Activated naive CD8-positive, alpha-beta T cell treated with anti-CD3 and anti-CD28 coated beads for 36 hours (primary cell): ENCODE measurements at places on chromosomes 2 and 18. TPM values are rescaled to one million over a fixed set of nuclear protein-coding genes. Genes with fewer than 3 reads are reported as not detected.
A peak's percentile ranks its signal among the peaks of the same experiment; 100 is the strongest.

DNA sequence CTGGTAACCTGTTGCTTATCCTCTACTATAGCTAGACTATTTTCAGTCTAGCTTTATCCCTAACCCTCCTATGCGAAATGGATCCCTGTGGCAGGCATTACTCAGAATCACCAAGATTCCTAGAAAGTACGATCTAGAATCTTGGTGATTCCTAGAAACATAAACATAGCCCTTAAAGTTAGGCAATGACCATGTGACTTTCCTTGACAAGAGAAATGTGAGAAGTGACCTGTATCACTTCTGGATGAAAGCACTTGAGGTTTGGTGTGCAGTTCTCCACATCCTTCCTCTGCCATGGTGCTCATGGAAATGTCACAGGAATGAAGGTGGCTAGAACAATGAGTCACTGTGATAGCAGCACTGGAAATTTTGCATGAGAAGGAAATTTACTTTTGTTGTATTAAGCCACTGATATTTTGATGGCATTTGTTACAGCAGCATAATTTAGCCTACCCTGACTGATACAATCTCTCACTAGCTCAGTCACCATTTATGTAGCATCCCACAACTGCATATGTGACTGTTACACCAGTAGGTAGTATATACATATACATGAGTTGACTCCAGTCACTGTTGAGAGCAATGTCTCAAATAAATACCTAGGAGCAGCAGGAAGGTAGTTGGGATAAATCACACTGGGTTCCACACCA lies 68.3 kb upstream of the MAPRE2 start:
- DNase-seq, result no peak

Gene LYG2
- not detected for total RNA-seq

GRCh38 chr2:207896525-207897285 lies 127.0 kb upstream of the FZD5 start:
- no peak for DNase-seq

Gene HOXD9
- total RNA-seq, result not detected

Gene SERPINB4
- total RNA-seq, result not detected

- DNase-seq, result no peak
These were observed 248.2 kb downstream of the TMX3 start for GRCh38 chr18:68466672-68467071.

- DNase-seq, result no peak
These were observed 111.6 kb downstream of the SMAD7 start for GRCh38 chr18:48838921-48839818.

DNA sequence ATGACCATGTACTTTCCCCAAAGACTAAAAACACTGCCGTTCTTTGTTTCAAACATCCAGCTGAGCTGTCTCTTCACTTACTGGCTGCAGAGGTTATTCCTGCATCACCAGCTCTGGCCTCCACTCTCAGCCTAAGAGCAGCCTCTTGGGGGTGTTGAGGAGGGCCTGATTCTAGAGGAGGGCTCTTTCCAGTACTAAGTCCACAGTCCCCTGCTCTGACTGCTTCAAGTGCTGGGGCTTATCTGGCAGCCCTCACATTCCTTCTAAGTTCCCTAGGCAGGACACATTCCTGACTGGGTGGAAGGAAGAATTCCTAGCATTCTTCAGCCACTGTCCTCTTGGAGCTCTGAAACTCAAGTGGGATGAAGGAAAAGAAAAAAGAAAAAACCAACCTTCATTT lies 32.9 kb upstream of the EHBP1 start:
- no peak for DNase-seq

DNA sequence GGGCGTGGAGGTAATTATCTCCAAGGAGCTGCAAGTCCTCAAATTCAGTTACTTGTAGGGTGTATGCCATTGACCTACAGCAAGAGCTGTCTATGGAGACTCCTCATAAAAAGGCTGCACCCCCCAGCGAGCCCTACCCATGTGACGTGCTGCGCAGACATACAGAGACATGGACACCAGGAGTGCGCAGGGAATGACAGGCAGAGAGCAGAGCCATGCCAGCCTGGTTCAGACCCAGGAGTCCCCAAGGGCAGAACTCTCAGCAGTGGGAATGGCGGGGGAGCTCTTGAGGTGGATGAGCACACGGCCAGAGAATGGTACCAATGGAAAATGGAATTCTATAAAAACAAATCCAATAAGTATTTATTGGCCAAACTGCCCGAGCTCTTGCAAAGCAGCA lies 310.1 kb downstream of the MYCN start:
- DNase-seq, result no peak

DNA sequence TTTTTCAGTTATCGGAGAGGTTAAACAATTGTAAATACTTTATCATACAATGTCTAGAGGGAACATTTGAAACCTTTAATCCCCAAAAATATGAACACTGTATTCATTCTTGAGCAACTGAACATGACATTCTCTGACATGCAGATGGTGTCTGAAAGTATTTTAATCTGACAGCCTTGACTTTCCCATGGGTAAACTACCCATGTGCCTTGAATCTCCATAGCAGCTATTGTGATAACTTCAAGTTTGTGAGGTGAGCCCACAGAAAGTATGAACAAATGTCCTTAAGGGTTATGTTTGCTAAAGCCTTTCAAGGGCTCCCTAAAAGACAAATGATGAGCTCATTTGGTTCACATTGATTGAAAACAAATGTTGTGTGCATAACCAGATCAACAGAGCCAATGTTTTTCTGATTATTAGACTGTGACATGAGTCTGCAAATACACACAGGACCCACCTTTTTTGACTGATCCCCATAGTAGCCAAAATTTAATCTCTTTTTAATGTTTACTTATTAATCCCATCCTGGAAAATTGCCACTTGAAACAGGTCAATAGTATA lies 1326.0 kb downstream of the LRP1B start:
- no peak for DNase-seq

GRCh38 chr2:54605836-54606235 lies 117.6 kb upstream of the EML6 start:
- DNase-seq, result no peak

Gene IL37
- total RNA-seq, result not detected

DNA sequence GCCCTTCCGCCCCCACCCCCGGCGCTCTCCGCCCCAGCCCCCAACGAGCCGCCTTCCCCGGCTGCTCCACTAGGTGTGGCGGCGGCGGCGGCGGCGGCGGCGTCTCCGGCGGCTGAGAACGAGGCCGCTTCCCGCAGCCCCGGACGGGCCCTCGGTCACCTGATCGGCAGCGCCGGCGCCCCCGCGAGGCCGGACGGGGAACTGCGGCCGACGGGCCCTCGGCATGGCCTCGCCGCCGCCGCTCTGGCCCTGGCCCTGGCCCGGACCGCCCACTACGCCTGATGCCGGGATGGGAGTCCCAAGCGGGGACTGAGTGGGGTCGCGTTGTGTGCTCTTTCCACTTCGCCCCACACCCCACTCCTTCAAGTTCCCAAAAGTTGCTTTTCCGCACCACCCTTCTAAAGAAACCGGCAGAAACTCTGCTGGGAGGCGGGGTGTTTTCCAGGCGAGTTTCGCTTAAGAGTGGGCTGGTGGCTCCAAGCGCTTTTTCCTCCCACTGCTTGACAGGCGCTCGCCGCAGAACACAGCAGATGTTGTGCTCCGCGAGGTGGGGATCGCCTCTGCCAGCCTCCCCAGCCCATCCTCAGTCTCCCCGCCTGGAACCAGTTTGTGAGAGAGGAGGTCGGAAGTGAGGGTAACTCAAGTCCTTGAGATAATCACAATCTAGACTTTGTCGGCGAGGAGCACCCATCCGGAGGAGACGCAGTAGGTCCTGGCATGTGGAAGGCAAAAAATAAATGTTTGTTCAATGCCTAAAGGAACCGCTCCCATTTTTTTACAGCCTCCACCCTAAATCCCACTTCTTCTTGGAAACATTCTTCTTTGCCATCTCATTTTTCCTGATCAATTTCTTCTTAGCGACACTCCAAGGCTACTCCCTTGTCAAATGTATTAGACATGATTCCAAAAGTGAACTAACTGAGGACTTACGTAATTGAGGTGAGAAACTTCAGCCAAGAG lies at the start of gene NCKAP1:
TSS of gene NCKAP1 (minus strand) at position 117 of the 960 bp plus-strand sequence. CDS start 358 bp downstream, outside the sequence.
- DNase-seq, result peak; percentile 86

DNA sequence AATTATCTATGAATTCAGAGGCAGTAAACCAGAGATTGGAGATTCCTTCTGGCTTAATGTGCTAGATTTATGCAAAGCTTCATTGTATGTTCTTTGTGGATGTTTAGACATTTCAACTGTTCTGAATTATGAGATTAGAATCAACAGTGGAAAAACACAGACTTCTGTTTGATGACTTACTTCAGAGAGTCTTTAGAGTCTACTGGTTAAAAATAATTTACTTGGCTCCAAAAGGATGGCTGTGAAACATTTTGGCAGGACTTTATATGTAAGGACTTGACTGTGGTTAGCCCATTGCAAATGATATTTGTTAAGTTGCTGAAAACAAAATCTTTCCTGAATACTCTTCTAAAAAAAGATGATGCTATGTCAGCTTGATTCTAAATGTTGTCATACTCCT lies 25.5 kb upstream of the LRRC30 start:
- DNase-seq, result no peak

DNA sequence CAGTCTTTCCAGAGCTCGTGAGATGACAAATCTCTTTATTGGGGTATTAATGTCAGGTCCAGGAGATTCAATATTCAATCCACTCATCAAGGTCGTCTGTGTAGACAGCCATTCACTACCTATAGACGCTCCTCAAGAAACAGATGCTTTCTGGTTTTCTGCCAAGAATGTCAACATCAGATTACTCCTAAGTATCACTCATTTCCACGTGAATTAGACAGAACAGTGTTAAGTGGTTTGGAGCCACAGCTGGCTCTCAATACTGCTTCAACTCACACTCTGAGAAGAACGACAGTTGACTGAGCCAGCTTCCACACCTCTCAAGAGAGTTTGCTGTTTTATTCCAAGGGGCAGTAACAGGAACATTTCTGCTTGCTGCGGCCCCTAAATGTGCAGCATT lies 113.5 kb upstream of the NEDD4L start:
- DNase-seq, result no peak

GRCh38 chr2:46171996-46172546 lies 125.1 kb upstream of the EPAS1 start:
- no peak for DNase-seq

Gene TNFAIP6
- not detected for total RNA-seq

- DNase-seq, result no peak
These were observed 56.4 kb upstream of the VRK2 start for GRCh38 chr2:57990118-57990725.

Gene DUSP2
- 274 TPM for total RNA-seq

DNA sequence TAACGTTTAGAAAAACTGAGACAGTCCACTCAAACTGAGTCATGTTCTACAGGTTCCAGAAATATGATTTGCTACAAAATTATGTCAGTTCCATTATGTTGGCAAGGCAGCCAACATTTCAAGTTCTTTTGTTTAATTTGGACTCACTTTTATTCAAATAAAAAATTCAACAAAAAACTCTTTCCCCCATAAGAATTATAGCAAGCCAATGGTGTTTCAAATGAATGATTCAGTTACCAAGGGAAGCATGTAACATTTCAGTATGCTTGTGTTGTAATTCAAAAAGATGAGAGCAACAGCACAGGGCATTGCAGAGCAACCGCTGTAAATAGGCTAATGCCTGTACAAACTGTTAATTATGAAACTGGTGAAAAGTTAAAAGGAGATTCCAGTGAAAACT lies 140.8 kb downstream of the FIGN start:
- DNase-seq, result no peak

DNA sequence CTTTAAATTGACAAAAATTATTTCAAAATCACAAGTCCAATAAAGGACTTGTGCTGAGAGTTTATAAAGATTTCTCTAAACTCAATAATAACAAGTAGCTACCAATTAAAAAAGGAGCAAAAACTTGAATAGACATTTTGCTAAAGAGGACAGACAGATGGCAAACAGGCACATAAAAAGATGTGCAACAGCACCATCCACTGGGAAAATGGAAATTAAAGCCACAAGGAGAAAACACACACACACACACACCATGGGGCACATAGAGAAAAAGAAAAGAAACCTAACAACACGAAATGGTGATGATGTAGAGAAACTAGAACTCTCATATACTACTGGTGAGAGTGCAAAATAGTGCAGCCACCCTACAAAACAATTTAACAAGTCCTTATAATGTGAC lies 12.6 kb upstream of the SLC9A4 start:
- no peak for DNase-seq

Gene CCDC141
- total RNA-seq, result 4.8 TPM

Gene OTOS
- total RNA-seq, result not detected

DNA sequence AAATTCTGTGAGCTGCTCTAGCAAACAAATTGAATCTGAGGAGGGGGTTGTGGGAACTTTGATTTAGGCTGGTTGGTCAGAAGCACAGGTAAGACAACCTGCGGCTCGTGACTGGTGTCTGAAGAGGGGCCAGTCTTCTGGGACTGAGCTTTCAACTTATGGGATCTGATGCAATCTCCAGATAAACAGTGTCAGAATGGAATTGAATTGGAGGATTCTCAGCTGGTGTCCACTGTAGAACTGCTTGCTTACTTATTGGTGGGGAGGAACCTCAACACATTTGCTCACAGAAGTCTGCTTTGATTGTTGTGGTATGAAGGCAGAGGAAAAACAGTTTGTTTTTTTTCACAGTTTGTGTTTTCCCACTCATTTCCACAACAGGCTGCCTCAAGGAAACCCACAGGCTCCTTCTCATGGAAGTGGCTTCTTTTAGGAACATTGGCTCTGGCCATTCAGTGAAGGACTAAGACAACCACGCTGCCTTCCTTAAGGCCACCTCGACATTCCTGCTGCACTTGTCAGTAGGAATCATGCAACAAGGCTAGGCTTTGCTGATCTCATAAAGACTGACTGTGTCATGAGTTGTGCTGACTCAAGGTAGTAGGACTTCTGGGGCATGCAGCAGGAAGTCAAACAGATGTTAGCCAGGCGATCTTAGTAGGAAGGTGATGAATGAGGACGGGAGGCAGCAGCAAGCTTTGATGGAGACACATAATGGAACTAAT lies 104.7 kb downstream of the TSN start:
- DNase-seq, result no peak

Gene SPC25
- 33.7 TPM for total RNA-seq

DNA sequence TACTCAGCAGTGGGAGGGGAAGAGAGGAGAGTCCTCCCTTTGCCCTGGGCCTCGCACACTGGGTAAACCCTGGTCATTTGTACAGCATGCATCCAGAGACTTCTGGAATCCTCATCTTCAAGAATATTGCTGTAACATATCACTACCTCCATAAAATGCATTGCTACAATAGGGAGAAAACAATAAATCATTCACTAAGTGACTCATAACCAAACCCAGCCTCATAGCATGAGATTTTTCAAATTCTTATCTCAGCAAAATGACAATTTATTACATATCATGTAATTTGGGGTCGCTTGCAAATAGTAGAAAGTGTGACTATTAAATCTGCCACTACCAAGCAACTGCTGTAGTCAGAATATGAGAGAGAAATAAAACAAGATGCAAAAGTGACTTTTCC lies 189.4 kb downstream of the ALK start:
- DNase-seq, result no peak

DNA sequence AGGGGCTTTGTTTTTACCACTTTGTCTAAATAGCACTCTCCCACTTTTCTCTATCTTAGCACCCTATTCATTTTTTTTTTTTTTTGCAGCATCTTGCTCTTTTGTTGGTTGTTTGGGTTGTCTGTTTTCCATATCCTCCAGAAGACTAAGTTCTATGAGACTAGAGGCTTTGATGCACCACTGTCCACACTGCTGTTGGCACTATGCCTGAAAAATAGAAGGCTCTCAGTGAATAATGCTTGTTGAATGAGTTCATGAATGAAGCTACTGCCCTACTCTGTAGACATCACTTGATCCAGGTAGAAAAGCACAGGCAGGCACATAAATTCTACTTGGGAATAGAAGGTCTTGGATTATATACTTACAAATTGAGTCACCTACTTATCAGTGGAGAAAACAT lies 7.3 kb downstream of the IL1A start:
- DNase-seq, result no peak

Gene CPS1
- total RNA-seq, result 2.6 TPM

GRCh38 chr2:26462100-26462499 lies 15.8 kb downstream of the OTOF start:
- no peak for DNase-seq
